ENCODE measurements at places on chromosomes 11 and 22. TPM values are rescaled to one million over a fixed set of nuclear protein-coding genes. Genes with fewer than 3 reads are reported as not detected.

GRCh38 chr22:35899736-35900135, 128.9 kb downstream of the RBFOX2 start:
- DNase-seq = no peak

GRCh38 chr22:38412435-38413084, 42.4 kb downstream of the KCNJ4 start:
- DNase-seq = peak; percentile 44

- peak; percentile 78 for DNase-seq
These were observed at the start of gene CDC42EP1 for GRCh38 chr22:37559901-37560607. TSS of gene CDC42EP1 (plus strand) at chr22:37560480. CDS start at chr22:37566350, 5,870 bp downstream.

DNA sequence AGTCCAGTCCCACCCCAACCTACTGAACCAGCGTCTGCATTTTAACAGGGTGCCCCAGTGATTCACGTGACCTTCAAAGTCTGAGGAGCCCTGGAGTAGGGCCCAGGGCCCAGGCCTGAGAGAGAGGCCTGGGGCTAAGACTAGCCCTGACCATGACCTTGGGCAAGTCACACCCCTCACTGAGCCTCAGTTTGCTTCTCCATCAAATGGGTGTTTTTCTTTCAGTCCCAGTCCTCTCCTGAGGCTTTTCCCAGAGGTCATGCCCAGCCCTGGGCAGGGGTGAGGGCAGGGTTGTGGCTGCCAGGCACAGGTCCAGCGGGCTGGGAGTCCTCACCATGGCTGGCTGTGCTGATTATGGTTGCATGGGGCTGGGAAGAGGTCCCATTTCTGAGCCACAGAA, 33.0 kb upstream of the GCAT start:
- DNase-seq = no peak

Gene PPARA
- 122 TPM for total RNA-seq

Gene SGSM1
- total RNA-seq = 0.18 TPM

Gene OR56A3
- not detected for total RNA-seq

- DNase-seq = peak; percentile 14
These were observed 9.2 kb upstream of the P2RY6 start for GRCh38 chr11:73262851-73263495.

DNA sequence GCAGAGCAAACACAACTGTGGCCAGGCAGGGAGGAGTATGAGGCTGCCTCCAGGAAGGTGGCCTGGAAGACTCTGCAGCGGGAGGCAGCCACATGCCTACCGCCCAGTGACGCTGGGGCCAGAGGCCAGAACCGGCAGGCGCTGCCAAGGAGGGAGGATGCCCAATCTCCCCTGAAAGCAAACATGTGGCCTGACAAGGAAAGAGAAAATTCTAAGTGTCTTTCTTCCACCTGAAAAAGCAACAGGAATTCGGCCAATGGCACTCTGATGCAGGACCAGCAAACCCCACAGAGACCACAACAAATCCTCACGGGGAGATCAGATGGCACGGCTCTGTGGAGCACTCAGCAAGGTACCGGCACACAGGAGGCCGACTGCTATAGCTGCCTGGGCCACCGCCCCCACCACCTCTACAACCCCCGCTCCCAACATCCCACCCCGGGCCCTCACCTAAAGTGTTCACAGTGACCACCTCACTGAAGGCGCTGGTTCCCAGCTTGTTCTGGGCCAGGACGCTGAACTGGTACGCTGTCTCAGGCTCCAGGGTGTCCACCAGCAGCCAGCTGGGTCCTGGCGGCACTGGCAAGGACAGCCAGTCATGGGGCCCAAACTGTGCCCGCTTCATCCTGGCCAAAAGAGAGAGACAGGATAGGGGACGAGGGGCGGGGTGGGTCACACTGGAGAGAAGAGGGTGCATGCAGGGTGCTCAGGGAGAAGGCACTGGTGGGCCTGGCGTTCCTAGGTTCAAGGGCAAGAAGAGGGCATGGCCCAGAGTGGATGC, 30.1 kb downstream of the IGSF9B start:
- no peak for DNase-seq

Gene SYT12
- total RNA-seq = 4.8 TPM

GRCh38 chr22:22392131-22392530, 116.4 kb downstream of the ZNF280B start:
- DNase-seq = peak; percentile 11

GRCh38 chr11:72676861-72677341, 2.7 kb upstream of the PDE2A start:
- DNase-seq = no peak

GRCh38 chr11:126853732-126854131, 146.8 kb downstream of the KIRREL3 start:
- no peak for DNase-seq

DNA sequence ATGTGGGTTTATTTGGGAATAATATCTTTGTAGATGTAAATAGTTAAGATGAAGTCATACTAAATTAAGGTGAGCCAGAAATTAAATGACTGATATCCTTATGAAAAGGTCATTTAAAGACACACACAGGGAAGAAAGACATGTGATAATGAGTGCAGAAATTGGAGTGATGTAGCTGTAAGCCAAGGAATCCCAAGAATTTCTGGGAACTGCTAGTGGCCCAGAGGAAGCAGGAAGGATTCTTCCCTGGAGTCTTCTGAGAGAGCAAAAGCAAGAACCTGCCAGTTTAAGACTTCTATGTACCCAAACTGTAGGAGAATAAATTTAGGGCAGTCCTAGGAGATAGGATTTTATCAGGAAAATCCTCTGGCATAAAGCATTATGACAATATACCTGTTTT, 66.9 kb downstream of the LRRC4C start:
- DNase-seq = no peak

Gene TBX10
- total RNA-seq = 0.15 TPM

DNA sequence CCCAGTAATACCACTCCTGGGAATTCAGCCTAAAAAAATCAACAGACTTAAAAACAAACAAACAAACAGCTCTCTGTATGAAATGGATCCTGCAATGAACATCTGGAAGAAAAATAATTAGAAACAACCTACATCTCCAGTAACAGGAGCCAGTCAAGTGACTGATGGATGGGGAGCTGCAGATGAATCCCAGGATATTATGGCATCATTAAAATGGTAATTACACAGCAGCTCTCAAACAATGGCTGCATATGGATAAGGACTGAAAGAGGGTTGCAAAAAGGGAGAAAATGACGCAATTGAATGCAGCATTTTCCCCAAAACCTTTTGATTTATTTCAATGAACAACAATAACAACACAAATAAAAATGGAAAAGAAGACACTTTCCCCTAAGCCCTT, 4.1 kb downstream of the NPTXR start:
- no peak for DNase-seq

DNA sequence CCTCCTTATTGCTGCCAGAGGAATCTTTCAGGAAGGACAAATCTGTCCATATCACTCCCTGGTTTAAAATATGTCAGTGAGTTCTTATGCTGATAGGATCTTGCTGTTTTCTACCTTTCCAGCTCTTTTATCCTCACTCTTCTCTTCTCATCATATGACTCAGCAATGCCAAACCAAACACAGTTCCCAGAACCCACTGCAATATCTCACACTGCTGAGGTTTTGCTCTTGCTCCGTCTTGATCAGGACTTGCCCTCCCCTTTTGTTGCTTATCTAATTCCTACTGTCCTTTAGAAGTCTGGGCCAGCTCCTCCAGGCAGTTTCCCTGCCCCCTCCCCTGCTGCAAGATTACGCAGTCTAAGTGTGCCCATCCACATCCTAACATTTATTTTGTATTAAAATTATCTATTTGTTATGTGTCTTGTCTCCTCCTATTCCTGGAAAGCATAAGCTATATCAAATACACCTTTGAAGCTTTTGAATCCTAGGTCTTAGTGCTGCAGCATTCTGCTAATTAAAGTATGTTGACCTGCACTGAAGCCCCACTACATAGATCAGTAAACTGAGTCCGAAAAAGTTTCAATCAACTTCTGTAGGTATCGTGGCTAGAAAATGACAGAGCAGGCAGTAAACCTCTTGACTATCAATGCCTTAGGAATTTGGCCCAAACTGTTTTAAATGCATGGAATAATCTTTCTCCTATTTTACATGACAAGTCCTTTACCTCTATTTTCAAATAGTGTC, 119.2 kb upstream of the C11orf87 start:
- DNase-seq = no peak

GRCh38 chr11:118841469-118842242, 42.0 kb upstream of the CXCR5 start:
- peak; percentile 66 for DNase-seq

DNA sequence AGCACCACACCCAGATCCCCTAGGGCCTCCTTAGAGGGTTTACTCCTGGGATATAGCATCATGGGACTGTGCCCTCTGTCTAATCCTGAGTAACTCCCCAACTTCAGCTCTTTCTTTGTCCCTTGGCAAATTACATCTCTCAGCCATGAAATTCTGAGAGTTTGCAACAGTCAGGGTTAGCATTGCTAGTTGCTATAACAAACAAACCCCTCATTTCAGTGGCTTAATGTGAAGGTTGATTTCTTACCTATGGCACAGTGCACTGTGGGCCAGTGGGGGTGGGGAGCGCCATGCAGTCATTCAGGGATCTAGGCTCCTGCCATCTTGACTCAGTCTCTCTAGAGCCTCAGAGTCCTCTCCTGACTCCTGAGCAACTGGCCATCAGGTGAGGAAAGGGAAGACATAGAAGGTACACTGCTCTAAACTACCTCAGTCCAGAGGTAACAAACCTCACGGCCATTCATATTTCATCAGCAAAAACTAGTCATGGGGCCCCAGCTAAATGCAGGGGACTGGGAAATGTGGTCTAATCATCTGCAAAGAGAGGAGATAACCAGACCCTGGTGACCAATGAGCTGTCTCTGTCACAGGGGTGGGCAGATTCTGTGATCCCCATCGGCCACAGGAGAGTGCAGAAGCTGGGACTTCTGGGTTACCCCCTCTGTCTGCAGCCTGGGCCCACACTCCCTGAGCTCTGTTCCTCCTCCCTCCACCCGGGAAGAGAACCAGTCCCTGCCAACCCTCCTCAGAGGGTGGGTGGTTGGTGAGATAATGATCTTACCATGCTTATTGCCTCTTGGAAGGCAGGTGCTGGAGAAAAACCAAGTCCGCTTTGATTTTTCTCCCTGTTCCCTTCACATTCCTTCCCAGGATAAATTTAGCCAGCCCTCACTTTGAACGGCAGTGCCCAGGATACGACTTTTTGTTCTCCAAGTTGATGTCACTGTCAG, 17.5 kb downstream of the PRG3 start:
- no peak for DNase-seq

Gene TENM4
- total RNA-seq = 0.08 TPM

GRCh38 chr11:85759915-85760314, 51.0 kb downstream of the SYTL2 start:
- no peak for DNase-seq

GRCh38 chr11:93510196-93510873, 32.9 kb downstream of the SMCO4 start:
- no peak for DNase-seq

Gene GAL3ST1
- total RNA-seq = 1.4 TPM

DNA sequence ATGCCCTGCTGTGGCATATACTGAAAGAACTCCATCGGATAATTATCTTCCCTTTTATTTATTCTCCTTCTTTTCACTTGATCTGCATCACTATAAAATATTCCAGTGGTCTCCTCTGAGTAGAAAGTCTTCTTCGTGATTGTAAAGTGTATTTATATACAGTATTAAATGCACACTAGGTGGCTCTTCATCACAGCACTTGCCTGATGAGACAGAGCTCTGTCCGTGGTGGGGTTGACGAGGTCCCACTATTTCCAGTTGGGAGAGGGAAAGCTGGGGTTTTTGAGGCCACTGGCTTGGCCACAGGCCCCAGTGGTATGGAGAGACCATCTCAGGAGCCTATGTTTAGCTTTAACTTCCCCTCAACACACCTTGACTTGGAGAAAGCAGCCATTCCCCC, 31.6 kb upstream of the ZBTB16 start:
- DNase-seq = no peak

GRCh38 chr11:133360860-133361688, 171.2 kb downstream of the OPCML start:
- DNase-seq = no peak

DNA sequence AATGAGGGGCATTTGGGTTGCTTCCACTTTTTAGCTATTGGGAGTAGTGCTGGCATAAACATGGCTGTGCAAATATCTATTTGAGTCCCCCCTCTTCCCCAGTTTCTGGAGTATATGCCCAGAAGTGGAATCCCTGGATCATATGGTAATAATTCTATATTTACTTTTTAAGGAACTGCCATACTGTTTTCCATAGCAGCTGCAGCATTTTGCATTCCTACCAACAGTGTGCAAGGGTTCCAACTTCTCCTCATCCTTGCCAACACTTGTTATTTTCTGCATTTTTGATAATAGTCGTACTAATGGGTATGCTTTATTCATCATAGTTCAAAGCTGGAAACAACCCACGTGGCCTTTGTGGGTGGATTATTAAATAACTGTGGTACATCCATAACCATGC, 883.5 kb downstream of the TBC1D22A start:
- no peak for DNase-seq

Gene C11orf97
- 0.35 TPM for total RNA-seq

Gene CEND1
- total RNA-seq = 0.43 TPM

DNA sequence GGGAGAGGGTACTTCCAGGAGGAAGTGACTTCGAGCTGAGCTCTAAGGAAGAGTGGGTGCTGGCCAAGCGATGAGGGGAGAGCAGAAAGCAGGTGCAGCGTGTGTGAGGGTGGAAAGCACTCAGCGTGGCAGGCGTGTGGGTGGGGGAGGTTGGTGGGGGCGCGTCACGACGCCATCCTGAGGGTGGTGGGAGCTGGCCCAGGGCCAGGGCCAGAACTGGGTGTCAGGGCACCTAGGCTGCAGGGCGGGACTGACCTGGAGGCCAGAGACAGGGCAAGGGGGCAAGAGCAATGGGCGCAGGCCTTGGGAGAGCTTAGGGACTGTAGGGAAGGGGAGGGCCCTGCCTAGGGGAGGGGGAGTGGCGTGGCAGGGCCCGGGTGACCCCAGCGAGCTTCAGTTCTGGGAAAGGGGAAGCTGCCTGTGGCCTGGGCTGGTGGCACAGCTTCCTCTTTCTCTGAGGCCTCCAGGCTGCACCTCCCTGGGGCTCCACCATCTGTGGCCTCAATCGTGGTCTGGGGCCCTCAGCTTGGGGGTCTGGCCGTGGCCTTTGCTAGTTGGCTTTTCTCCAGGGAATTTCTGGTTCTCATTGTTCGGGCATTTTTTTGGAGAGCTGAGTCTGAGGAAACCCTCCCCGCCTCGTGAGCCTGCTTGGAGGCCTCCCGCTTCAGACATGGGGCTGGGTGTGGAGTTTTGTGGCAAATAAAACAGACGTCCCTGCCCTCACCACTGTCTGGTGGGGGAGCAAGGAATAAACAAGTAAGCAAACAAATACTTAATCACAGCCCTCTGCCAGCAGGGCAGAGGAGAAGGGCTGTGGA, 8.9 kb downstream of the RELT start:
- DNase-seq = no peak

DNA sequence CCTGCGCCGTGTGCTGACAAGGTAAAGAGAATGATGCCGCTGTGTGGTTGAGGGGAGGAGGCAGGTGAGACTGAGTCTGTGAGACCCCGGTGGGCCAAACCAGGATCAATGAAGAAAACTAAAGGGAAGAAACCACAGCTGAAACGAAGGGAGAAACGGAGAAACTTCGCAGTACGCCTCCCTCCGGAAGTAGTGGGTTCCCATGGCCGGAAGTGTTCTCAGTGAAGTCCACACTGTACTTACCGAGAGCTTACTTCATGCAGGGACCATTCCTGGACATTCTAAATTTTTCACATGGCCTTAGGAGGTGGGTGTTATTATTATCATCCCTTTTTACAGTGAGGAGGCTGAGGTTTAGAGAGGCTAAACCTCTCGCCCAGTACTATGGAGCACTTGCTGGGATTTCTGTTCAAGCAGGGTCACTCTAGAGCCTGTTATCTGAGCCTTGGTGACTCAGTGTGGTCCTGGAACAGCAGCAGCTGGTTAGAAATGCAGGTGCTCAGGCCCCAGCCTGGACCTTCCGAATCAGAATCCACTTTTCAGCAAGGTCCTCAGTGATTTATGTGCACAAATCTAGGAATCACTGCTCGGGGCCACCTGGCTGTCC, 17.9 kb downstream of the CD5 start:
- no peak for DNase-seq

Measured in left lobe of liver (tissue), 2 donors.